ENCODE measurements at places on chromosomes 16 and 17.
A peak's percentile ranks its signal among the peaks of the same experiment; 100 is the strongest.

- no peak for DNase-seq
These were observed 158.6 kb upstream of the ELAC2 start for GRCh38 chr17:13176436-13176835.

DNA sequence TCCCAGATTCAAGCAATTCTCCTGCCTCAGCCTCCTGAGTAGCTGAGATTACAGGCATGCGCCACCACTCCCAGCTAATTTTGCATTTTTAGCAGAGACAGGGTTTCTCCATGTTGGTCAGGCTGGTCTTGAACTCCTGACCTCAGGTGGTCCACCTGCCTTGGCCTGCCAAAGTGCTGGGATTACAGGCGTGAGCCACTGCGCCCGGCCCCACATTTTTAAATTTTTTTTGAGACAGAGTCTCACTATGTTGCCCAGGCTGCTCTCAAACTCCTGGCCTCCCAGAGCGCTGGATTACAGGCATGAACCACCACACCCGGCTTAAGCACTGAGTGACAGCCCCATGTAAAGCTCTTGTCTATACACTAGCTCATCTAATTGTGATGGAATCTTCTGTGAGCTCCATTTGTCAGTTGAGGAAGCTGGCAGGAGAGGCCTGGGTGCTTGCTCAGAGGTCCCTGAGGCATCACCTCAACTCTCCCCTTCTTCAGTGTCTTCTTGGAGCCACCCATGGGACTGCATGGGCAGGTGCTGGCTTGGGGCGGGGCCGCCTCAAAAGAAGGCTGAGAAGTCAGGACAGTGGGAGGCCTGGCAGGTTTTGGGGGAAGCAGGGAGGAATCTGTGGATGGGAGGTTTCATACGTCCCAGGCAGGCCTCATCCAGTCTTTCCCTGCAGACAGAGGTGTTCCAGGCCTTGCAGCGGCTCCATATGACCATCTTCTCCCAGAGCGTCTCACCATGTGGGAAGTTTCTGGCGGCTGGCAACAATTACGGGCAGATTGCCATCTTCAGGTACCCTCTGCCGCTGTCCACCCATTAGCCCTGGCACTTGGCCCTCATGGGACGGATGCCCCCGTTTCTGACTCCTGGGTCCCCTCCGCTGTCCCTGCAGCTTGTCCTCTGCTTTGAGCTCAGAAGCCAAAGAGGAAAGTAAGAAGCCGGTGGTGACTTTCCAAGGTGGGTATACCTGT, 1.5 kb downstream of the THOC6 start:
- no peak for DNase-seq

GRCh38 chr17:32287804-32288511, 22.3 kb downstream of the RHBDL3 start:
- no peak for DNase-seq

DNA sequence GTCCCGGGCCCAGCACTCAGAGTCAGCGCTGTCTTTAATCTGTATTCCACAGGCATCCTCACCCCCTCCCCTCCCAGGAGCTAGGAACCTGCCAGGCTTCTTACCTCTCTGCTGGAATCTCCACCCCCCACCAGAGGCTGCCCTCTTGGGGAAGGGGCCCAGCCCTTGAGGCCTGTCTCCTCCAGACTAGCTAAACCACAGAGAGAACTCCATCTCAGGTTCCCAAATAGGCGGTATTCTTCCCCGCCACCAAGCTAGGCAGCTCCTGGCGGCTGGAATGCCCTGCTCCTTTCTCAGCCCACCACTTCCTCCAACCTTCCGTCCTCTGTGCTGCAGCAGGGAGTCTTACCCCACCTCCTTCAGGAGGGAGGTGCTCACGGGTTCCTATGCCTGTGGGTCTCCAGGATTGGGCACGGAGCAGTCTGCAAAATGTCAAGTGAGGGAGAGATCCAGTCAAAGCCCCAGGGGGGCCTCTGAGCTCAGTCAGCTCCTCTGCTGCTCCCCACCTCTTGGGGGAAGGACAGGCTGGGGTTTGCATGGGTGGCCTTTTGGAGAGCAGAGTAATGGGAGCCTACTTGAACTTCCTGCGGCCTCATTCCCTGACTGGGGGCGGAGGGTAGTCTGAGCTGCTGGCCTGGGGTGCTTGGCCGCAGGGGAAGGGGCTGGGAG, 55.7 kb downstream of the SREBF1 start:
- DNase-seq = no peak

DNA sequence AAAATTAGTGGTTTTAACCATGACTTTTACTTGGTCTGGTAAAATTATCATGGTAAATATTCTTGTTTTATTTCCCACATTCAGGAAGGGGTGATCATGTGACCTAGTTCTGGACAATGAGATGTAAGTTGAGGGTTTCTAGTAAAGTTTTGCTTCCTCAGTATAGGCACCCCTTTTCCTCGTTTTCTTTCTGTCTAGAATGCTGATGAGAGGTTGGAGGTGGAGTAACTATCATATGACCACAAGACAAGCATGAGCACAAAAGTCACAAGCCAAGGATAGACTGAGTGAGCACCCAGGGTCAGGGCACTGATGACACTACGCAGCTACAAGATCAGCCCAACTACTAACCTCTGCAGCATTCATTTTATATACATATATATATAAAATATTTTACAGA, 53.9 kb downstream of the MYO1D start:
- no peak for DNase-seq

DNA sequence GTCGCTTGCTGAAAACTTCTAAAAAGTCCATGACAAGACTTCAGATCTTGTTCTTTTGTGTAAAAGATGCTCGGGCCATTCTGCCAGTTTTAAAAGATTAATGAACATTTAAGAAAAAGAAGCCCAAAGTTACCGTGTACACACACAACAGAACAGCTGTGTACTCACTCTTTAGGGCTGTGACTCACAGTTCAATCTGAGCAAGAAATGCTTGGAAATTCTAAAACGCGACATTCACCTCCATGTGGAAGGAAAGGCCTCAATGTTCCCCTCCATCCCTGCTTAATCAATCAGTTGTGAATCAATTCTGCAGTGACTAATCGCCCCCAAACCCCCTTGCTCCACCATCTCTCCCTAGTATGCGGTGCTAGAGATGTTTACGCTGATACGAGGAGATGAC, 609.9 kb upstream of the SALL1 start:
- DNase-seq = no peak

- no peak for DNase-seq
These were observed 619.9 kb upstream of the SOX9 start for GRCh38 chr17:71500761-71501555.

DNA sequence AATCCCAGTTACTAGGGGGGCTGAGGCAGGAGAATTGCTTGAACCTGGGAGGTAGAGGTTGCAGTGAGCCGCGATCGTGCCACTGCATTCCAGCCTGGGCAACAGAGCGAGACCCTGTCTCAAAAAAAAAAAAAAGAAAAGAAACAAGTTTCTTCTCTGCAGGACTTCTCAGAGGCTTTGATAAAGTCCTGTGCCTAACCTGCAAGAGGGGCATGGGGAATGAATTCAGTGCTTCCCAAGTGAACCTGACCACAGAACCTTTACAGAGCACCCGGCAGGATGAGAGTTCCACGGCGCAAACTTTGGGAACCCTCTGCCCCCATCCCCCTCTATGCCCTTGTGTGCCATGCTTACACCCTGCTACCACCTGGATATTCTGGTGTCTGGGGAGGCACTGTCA, 17.9 kb downstream of the ITGB4 start:
- DNase-seq = no peak

GRCh38 chr17:79338604-79339003, 264.0 kb downstream of the ENGASE start:
- no peak for DNase-seq

- DNase-seq = no peak
These were observed at the start of gene CENPT for GRCh38 chr16:67847064-67847861. Gene CENPT (minus strand): TSS chr16:67847693. CDS start chr16:67833859, 13,834 bp downstream.

DNA sequence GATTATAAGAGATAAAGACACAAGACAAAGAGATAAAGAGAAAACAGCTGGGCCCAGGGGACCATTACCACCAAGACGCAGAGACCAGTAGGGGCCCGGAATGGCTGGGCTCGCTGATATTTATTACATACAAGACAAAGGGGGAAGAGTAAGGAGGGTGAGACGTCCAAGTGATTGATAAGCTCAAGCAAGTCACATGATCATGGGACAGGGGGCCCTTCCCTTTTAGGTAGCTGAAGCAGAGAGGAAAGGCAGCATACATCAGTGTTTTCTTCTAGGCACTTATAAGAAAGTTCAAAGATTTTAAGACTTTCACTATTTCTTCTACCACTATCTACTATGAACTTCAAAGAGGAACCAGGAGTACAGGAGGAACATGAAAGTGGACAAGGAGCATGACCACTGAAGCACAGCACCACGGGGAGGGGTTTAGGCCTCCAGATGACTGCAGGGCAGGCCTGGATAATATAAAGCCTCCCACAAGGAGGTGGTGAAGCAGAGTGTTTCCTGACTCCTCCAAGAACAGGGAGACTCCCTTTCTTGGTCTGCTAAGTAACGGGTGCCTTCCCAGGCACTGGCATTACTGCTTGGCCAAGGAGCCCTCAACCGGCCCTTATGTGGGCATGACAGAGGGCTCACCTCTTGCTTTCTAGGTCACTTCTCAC, 63.9 kb upstream of the ARL4D start:
- no peak for DNase-seq

DNA sequence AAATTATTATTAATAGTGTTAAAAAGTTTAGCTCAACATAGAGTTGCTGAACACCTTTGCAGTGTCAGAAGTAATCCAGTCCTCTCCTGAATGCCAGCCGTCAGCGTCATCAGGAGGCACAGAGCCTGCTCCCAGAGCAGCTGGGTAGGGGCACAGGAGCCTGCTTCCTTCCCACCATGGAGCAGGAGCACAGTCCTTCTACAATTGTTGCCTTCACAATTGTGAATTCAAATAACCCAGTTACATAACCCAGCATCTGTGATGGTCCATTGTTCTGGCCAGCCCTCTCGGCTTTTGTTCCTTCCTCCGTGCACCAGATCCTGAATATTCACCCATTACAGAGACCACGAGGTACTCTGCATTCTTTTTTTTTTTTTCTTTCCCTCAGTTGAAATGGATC, 393.9 kb upstream of the MAF start:
- DNase-seq = no peak

DNA sequence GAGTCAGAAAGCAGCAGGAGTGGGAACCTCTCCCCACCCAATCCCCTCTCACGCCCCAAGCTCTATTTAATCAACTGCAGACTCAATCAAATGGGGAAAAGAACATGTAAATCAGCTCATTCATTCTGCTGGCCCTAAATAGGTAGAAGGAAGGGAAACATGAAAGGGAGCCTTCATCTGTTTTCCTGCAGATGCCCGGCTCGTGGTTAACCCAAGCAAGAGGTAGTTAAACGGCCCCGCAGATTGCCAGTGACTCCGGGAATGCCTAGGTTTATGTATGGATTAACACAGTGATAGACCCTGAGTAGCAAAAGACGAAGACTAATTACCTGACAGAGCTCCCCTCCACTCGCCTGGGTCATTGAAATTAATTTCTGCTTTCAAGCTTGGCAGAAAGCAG, 542.0 kb downstream of the WWOX start:
- DNase-seq = no peak

- no peak for DNase-seq
These were observed 7.0 kb downstream of the KSR1 start for GRCh38 chr17:27463235-27463677.

- no peak for DNase-seq
These were observed 70.2 kb upstream of the GNAO1 start for GRCh38 chr16:56121156-56121500.

DNA sequence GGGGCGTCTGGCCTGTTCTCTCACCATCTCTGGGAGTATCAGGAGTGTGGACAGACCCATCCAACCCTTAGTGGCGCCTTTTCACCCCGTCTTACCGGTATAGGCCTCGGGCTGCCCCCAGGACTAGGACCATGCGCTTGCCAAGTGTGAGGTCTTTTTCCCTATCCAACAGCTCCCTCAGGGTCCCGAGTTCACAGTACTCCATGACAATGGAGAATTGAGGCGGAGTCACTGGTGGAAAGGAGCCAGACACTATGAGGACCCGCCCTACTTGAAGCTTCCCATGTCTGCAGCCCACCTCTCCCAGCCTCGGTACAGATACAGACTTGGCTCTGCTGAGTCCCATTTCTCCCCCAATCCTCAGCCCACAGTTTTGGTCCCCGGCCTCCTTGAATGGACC, 15.9 kb upstream of the RFWD3 start:
- no peak for DNase-seq

DNA sequence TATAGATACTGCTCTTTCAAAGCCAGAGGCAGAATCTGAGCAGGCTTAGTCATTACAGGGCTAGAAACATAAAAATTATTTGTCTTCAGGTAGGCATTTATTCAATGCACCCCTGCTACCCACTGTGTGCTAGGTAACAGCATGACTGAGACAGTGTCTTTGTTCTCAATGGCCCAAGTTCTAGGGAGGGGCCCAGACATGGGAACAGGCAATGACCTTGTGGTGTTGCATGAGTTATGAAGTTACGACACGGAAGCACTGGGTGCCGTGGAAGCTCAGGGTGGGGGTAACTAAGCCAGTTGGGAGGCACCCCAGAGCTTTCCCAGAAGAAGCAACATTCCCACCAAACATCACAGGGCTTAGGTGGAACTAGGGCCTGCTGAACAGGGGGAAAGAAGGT, 87.0 kb downstream of the CPPED1 start:
- DNase-seq = no peak

DNA sequence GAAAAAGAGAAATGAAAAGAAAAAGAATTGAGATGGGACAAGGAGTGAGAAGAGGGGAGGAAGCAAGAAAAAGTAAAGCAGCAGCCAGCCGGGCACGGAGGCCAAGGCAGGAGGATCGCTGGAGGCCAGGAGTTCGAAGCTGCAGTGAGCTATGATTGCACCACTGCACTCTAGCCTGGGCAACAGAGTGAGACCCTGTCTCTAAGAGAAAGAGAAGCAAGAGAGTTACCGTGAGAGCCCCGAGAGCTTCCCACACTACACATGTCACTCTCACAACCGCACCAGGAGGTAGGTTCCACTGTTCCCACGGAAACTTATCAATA, 18.8 kb upstream of the LITAF start:
- DNase-seq = no peak

DNA sequence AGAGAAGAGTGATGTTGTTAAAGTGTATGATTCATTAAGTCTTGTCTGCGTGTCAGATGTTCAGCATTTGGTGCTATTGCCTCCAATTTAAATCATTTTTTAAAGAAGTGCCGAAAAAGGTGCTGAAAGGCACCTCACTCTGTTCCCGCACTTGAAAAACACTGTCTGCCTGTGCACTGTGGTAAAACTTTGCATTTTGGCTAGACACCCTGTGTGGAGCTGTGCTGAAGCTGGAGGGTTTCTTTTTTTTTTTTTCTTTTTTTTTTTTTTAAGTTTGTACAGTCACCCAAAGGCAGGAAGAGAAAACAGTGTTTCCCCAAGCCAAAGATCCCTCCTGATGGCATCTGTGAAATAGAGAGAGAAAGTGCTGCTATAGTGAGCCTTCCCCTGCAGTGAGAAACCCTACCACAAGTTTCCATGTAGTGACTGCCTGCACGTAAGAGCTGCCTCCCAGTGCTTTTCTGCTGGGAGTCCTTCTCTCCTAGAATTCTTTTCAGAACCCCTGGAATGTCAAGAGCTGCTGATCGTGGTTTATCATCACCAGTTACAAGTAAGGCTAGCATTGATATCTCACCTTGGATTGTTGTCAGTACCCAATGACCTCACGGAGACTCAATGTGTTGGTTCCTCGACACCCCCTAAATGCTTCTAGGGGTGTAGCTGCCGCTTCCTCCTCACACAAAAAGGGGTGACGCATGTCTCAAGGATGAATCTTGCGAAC, 116.0 kb upstream of the SOX9 start:
- no peak for DNase-seq

- peak; percentile 75 for DNase-seq
These were observed 54.8 kb downstream of the VMP1 start for GRCh38 chr17:59762049-59762823.

Data from HCT116 (cell line).